ENCODE measurements at places on chromosomes 2 and 18.

GRCh38 chr2:148966438-148966758, 72.1 kb upstream of the LYPD6B start:
- no peak for DNase-seq

DNA sequence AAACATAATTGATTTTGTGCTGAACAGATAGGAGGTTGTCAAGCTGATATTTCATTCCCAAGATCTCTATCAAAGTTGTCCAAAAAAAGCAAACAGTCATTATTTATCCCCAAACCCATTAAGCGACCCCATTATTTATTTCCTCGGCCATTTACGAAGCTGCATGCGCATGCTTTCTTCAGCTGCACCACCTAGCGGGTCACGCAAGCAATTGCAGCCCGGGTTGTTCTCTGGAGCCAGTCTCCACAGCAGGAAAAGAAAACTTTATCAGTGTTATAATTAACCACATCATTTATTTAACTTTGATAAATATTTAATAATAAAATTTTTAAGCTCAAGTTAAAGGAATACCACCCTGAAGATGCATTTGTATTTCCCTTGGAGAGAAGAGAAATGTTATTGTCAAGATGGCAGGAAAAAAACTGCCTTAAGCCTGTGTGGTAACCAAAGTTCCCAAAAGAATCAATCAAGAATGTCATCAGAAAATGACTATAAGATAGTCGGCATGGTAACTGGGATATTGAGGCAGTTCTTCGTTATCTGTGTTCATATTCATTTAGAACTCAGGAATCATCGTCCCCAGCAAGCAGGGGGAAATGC, 304.7 kb downstream of the FBXO15 start:
- peak; percentile 40 for DNase-seq

GRCh38 chr2:43333101-43333655, 106.8 kb upstream of the ZFP36L2 start:
- DNase-seq = no peak

DNA sequence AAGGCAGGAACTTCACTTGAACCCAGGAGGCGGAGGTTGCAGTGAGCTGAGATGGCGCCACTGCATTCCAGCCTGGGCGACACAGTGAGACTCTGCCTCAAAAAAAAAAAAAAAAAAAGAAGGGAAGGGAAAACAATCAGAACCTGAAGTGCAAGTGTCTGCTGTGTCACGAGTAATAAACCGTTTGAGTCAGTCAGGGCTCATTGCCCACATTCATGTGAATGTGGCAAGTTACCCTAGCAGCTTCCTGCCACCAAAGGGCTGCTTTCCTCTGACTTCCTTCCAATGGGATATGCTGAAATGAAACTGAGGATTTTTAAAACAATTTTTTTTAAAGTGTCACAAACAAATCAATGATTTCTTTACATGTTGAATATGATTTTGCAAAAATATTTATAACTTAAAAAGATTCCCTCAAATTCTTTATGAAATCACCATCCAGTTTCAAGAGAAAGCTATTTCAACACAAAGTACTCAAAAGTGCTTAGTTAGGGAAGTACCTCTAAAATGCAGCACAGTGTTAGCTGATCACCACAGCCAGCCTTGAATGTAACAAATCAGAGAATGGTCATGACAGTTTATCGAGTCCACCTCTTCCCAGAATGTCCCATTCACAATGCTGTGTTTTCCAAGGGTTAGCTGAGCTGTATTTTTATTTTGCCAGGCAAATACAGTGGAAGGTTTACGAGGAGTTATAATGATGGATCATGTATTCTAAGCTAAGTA, 36.4 kb downstream of the WDSUB1 start:
- DNase-seq = peak; percentile 94

- peak; percentile 40 for DNase-seq
Observed at GRCh38 chr18:58447402-58448095, 181.3 kb downstream of the ALPK2 start.

DNA sequence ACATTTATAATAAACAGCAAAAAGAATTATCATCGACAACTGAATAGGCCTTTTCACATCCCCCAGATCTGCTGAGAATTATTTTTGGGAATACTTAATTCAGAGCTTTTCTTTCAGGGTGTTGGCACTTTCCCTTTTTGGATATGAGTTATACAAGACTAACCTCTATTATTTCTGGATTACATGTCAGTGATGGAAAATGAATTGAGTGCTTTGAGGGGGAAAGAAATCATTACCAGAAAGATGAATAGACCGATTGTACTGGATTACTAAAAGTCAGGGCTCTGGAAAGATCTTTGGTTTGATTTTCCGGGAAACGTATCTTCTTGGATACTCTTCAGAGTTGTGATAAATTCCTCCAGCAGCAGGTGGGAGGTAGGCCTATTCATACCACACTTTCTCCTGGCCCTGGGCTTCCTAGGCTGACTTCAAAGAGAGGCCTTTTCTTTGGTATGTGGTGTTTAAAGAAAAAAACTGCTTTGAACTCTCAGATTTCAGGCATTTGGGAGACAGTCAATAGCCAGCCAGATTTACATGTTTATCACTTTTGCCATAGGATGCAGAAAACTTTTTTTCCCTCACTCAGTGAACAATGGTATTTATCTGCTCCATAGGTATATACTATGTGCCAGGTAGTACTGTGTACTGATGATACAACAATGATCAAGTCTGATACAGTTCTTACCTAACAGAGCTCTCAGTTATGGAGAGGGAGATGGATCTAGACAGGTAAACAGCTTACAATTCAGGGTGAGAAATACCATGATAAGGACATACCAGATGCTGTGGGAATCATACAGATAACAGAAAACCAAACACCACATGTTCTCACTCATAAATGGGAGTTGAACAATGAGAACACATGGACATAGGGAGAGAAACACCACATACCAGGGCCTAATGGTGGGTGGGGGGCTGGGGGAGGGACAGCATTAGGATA, 63.3 kb upstream of the ACTR3 start:
- DNase-seq = no peak

GRCh38 chr2:96874198-96874831, 4.4 kb upstream of the SEMA4C start:
- no peak for DNase-seq

GRCh38 chr2:48483916-48484315, 46.0 kb upstream of the STON1 start:
- no peak for DNase-seq

- DNase-seq = peak; percentile 95
Observed at GRCh38 chr18:45169610-45170009, 445.7 kb upstream of the SLC14A2 start.

GRCh38 chr18:34659579-34660517, 50.2 kb upstream of the DTNA start:
- DNase-seq = peak; percentile 95

DNA sequence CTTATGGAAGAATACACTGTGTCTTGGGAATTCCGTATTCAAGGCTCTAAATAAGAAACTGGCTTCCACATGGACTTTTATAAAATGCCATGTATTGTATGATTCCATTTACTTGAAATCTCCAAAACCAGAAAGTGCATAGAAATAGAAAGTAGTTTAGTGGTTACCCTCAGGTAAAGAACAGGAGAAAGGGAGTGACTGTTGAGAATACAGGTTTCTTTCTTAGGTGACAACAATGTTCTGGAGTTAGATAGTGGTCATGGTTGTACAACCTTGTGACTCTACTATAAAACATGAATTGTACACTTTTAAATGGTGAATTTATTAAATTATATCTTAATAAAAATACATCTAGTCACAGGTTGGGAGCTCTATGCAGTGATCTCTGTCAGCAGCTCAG, 481.8 kb downstream of the SPAG16 start:
- DNase-seq = no peak

DNA sequence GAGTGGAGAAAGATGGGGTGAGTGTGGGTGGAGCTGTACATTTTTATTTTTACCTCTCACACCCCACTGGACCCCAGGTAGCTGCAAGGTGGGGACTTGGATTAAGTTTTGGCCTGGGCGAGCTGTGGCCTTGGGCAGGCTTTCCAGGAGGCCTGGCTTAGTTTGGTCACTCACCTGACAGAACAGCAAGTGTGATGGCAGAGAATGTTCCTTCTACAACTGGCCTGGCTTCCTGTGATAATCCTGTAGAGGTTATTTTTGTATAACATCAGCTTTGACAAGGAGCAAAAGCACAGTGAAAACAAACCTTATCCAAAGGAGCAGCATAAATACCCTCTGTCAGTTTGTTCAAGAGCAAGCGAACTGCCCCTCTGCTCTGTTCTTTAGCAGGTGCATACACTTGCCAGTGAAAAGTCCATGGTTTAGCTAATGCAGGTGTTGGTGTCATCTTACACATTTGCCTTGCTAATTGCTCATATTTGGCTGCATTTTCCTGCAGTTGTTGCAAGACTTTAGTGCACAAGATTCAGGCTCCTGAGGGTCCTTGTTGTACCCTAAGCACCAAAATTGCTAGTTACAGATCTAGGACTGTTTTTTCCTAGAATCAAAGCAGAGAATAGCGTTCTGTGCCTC, 6.3 kb downstream of the THNSL2 start:
- DNase-seq = no peak

DNA sequence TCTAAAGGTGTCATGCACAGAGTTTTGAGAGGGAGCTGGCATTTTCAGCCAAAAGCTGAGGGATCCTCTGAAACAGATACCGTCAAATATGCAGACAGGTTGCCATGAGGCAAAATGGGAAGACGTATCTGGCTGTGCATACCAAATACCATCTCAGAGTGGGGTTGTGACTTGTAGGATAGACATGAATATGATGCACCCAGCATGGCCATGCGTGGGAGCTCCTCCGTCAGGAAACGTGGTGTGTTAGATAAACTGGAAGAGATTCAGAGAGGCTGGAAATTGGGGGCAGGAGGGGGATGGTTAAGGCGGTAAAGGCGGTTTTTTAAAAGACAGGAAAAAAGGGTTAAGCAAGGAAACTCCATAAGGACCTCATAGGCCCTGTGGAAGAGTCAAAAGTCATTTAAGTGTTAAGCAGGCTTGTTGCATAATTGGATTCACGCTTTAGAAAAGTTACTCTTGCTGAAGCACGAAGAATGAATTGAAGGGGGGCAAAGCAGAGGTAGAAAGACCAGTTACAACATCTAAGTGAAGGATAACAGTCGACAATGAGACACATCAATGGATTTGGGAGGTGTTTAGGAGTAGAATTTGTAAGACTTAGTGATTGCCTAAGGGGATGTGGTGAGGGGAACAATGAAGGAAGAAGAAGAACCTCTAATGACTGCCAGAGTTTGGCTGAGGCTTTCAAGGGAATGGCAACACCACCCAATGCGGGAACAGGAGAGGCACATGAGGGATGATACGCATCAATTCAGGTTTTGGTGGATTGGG, 139.6 kb upstream of the CTAGE1 start:
- DNase-seq = no peak

- no peak for DNase-seq
Observed at GRCh38 chr2:133822517-133823225, 254.4 kb upstream of the NCKAP5 start.

- no peak for DNase-seq
Observed at GRCh38 chr2:234286118-234286598, 210.7 kb downstream of the ARL4C start.

DNA sequence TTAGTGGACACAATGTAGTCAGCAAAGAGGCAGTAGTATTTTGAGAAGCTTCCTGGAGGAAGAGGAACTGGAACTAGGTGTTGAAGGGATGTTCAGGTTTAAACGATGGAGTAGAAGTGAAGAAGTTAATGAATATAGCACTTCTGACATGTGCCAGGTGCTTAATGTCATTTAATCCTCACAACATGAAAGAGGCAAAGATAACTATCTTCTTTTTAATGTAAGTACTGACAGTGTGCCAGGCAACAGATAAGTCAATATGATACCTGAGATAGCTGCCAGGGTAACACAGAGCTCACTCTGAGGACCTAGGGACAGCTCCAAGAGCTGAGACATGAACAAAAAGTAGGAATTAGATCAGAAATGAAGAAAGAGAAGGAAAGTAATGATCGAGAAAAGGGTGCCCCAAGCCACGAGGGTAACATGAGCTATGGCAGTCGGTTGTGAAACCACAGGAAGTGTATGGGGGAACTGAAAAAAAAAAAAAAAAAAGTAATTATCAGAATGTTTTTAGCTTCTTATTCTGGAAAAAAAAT, 140.7 kb downstream of the RNF144A start:
- no peak for DNase-seq

DNA sequence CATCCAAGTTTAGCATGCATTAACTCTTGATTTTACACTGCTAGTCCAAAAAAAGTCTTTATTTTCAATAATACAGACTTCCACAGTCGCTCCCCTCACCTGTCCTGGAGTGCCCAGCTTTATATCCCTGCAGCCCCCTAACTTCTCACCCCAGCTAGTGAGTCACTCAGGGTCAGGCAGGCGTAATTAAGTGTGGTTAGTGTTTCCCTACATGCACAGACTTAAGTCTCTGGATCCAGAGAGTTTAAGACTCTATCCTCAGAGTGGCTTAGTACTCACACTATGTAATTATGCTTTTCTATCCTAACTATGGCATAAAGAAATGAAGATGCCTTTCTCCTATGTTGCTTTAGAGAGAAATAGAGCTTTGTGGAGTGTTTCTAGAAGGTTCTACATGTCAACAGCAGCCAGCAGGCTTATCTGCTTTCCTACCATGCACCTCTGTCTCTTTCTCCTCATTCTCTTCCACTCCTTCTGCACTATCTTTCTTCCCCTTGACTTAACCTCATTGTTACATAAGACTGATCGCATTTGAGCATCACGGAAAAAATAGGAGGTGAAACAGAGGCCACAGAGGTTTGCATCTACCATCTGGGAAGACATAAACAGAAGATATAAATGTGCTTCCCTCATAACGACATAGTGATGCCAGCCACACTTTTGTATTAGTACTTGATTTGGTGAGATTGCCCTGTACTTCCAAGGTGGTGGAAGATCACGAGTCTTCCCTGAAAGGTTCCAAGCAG, 34.4 kb upstream of the PMAIP1 start:
- no peak for DNase-seq

GRCh38 chr2:206051912-206052311, 34.1 kb downstream of the INO80D start:
- no peak for DNase-seq

- DNase-seq = no peak
Observed at GRCh38 chr2:158009399-158009798, 92.3 kb upstream of the UPP2 start.

- DNase-seq = no peak
Observed at GRCh38 chr2:133993160-133993559, 260.7 kb upstream of the MGAT5 start.

GRCh38 chr2:205198140-205198525, 484.2 kb upstream of the NRP2 start:
- DNase-seq = peak; percentile 88
